Sciatic nerve (tissue), 2 donors: ENCODE measurements at places on chromosomes 3 and 15. TPM values are rescaled to one million over a fixed set of nuclear protein-coding genes. Genes with fewer than 3 reads are reported as not detected.
A peak's percentile ranks its signal among the peaks of the same experiment; 100 is the strongest.

RFTN1 gene
- total RNA-seq: 119 TPM

DNA sequence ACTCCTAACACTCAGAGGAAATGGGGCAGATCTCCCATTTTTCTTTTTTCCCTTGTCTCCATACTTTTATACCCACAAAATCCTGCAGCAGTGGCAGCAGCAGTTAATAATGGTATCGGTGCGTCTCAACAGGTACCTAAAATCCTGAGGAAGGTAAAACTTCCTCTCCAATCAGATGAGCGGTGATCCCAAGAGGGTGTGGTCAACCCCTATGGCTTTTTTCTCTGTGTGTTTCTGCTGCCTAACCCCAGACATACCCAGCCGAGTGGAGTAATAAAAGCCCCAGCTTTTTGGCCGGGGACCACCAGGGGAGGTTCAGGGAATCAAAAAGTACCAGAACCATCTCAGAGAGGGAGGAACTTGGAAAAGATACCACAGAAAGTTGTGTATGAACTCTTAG is 9.1 kb downstream of the GK5 start:
- DNase-seq: no peak

DNA sequence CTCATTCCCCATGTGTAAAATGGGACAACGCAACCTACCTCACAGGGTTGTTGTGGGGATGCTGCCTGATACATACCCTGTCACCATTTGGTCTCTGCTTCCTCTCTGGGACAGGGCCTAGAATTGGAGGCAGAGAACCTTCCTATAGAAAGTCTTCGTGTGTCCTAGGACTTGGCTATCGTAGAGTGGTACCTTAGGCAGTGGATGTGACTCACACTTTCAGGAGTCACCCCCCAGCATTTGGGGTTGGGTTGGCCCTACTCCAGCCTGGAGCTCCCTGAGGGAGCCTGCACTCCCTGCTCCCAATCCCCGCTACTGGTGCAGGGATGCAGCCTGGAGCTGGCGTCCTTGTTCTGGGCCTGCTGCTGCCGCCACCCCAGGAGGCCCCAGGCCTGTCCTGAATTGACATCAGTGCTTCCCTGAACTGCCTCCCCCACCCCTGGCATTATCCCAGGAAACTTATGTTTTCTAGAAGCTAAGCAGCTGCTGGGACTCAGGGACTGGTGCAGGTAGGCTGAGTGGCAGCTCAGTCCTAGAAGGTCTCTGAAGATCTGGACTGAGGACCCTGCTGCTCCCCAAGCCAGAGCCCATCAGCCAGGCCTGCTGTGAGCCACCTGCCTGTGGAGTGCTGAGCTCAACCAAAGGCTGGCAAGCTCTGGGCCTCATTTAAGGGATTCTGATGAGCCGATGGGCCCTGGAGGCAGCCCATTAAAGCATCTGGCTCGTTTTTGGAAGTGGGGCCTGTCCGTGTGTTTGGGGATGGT is 9.9 kb downstream of the C15orf39 start:
- DNase-seq: no peak

EPHB3 gene
- 15.2 TPM for total RNA-seq

- DNase-seq: no peak
These were observed 84.9 kb downstream of the WWTR1 start for GRCh38 chr3:149572796-149573414.

- DNase-seq: no peak
These were observed 47.8 kb downstream of the THBS1 start for GRCh38 chr15:39628546-39629257.

DNA sequence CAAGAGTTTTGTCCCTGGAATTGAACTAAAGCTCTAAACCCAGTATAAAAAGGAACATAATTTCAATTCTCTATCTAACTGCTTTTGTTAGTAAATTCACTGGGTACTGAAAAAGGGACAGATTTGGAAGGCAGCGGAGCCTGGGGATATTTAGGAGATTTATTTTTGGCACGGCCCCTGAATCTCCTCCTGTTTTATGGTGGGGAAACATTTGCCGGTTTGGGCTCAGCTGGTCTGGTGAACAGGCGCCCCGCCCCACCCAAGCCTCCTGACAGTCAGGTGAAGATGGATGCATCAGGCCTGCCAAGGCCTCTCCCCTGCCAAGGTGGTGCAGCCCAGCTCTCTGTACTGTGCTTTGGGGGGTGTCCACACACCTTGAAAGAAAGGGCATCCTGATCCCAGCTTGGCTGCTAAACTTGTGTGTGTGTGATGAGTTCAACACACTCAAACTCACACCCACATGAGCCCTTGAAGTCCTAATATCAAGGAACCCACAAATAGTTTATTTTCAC is 46.3 kb downstream of the EBLN2 start:
- no peak for DNase-seq

- DNase-seq: no peak
These were observed 169.7 kb downstream of the TJP1 start for GRCh38 chr15:29652595-29652994.

DNA sequence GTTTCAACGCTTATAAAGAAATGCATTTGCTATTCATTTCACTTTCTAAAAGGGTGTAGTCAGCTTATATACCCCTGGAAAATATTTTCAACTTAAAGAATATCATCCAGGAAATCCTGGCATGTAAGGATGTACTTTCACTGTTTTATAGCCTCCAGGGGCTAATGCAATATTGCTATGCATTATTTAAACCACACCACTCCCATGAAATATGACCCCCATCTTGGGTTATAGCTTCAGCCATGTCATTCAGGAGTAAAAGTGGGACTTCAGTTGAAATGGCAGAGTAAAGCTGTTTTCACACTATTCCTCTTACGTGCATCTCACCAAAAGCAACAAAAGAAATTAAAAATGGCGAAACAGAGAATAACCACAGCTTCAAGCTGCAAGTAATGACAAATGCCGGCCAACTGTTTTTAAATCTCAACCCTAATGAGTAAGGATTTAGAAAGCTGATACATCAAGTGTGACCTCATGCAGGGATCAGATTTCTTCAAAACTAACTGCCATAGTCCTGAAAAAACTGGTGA is 84.5 kb downstream of the COL6A6 start:
- no peak for DNase-seq

MUSTN1 gene
- 23.9 TPM for total RNA-seq

DOCK3 gene
- total RNA-seq: 6.2 TPM

DNA sequence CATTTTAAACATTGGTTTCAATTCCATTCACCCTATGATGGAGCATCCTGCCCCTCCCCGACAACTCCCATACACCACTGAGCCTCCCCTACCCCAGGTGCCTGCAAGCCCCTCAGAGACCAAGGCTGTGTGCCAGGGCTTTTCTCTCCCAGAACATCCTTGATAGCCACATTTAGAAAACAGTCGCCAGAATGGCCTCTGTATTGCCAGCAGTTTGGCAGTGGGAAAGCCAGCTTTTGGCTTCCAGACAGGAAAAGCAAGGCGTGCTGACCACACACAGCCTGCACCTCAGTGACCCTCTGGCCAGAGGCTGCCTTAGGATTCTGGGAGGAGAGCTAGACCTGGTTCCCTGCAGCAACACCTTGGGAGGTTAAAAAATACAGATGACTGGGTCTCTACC is 18.2 kb upstream of the HRH1 start:
- no peak for DNase-seq

GRCh38 chr15:66389859-66390381 is 3.2 kb downstream of the MAP2K1 start:
- no peak for DNase-seq

GRCh38 chr3:156631323-156631722 is 43.1 kb upstream of the TIPARP start:
- no peak for DNase-seq

- no peak for DNase-seq
These were observed 490 bp downstream of the TOMM70 start for GRCh38 chr3:100400419-100400779.

GRCh38 chr3:190586631-190587011 is 72.7 kb downstream of the IL1RAP start:
- no peak for DNase-seq

DNA sequence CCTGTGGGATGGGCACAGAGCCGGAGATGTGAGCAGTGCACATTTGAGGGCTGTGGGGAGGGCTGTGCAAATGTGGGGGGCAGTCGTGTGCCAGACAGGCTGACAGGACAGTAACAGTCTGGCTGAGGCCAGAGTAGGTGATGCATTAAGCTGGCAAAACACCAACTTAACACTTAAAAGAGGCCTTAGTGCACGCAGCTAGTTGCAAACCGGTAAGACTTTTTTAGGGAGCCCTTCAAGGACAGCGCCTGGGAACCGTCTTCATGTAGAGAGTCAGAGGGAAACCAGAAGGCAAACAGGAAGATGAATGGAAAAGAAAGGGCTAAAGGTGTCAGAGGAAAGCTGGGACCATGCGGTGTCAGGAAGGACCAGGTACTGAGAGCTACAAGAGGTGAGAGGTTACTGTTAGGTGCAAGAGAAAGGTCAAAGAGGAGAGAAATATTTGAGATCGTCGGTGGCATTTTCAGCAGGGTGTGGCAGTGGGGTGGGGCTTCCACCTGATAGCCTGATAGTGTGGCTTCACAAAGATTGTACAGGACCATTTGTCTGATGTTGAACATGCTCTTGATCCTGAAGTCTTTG is 30.0 kb upstream of the CHD2 start:
- no peak for DNase-seq

DNA sequence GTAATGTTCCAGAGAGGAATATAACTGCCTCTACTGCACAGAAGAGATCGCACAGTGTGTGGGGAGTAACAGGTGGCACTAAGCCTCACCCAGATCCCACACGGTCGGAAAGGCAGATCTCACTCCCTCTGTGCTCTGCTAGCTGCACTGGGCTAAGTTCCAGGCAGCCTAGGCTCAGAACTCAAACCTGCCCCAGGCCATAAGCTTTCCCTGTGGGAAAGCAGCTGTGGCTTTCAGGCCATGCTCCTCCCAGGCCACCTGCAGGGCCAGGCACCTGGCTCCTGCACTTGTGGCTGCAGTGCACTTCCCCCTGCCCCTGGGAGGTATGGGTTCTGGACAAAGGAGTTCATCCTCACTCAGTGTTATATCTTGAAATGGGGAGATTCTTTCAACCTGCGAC is 27.5 kb downstream of the PCCB start:
- no peak for DNase-seq

- no peak for DNase-seq
These were observed 15.7 kb upstream of the PPARG start for GRCh38 chr3:12273045-12273695.

- no peak for DNase-seq
These were observed 433.8 kb upstream of the SUCLG2 start for GRCh38 chr3:68088216-68088615.

UNC13C gene
- total RNA-seq: 0.04 TPM

DNA sequence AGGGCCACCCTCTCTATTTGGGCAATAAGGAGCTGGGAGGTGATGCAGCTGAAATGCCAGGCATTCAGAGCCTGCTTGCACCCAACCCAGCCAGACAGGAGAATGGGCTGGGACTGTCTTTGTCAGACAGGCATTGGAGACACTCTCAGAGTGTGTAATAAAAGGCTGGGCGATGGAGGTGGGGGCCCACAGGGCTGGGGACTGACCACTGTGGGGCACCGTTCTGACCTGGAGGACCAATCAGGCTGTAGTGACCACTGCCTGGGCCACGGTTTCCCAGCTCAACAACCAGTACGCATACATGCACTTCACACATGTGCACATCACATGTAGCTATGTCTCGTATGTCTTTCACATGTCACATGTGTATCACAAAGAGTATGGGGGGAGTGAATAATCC is 5.7 kb upstream of the IGDCC3 start:
- no peak for DNase-seq

CPN2 gene
- not detected for total RNA-seq

GRCh38 chr3:175288621-175289020 is 429.5 kb downstream of the NAALADL2 start:
- no peak for DNase-seq

GRCh38 chr3:72288955-72289691 is 504.2 kb upstream of the PROK2 start:
- peak; percentile 75 for DNase-seq

DNA sequence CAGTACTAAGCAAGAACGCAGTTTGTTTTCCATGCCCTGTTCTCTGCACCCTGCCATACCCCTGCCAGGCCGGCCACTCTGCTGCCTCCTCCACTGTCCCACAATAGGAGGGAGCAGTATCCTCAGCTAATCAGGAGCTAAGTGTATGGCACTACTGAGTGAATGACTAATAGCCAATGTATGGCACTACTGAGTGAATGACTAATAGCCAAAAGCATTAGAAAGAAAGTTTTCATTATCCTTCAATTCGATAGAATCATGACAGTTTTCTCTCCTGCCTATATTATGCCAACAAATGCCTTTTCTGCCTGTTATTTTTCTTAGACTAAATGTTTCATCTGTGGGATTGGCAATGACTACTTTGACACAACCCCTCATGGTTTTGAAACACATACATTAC is 107.5 kb upstream of the CHRM5 start:
- DNase-seq: no peak

NR1I2 gene
- not detected for total RNA-seq

- no peak for DNase-seq
These were observed 69.8 kb upstream of the ROBO2 start for GRCh38 chr3:76969996-76970615.

- DNase-seq: no peak
These were observed 31.9 kb upstream of the IGF1R start for GRCh38 chr15:98616397-98616796.

- DNase-seq: no peak
These were observed 22.2 kb upstream of the CMTM8 start for GRCh38 chr3:32216172-32216783.

- no peak for DNase-seq
These were observed 125.4 kb downstream of the VGLL3 start for GRCh38 chr3:86865506-86865905.

DNA sequence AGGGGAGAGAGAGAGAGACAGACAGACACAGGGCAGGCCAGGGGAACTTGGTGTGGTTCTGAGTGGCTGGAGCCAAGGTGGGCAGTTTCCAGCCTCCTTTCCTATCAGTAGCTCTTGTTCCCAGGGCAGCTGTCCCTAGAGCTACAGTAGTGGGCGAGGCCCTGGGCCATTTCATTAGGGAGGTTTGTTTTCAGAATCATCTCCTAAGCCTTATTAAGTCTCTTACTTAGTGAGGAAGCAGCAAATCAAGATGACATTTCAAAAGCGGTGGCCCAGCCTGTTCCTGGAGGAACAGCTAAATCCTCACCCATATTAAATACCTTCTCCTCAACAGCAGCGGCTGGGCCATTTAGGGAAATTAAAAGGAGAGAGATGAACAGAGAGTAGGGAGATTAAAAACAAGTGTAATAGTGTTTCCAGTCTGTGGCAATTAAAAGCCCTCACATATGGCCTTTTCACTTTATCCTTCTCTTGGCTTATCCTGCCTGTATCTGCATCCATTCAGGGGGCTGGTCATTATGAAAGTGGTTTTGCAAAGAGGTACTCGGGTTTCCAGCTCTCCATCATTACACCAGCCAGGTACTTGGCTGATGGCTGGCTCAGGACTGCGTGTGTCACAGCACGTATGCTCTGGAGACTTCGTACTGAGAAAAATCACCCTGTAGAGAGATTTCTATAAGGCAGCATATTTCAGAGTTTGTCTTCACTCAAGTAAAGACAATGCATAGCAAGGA is 91.9 kb upstream of the PRR23C start:
- no peak for DNase-seq

GRCh38 chr3:104856741-104857140 is 510.0 kb upstream of the ALCAM start:
- DNase-seq: no peak
